Stimulated activated CD4-positive, alpha-beta T cell treated with anti-CD3 and anti-CD28 coated beads, TNF-alpha, amount 100 ng/mL, for 24 hours (primary cell): ENCODE measurements at places on chromosomes 1 and 21.

GRCh38 chr1:213211201-213211600 lies 160.2 kb downstream of the RPS6KC1 start:
- no peak for DNase-seq

- DNase-seq: peak; percentile 25
These were observed 8.1 kb upstream of the C1orf216 start for GRCh38 chr1:35726450-35727433.

DNA sequence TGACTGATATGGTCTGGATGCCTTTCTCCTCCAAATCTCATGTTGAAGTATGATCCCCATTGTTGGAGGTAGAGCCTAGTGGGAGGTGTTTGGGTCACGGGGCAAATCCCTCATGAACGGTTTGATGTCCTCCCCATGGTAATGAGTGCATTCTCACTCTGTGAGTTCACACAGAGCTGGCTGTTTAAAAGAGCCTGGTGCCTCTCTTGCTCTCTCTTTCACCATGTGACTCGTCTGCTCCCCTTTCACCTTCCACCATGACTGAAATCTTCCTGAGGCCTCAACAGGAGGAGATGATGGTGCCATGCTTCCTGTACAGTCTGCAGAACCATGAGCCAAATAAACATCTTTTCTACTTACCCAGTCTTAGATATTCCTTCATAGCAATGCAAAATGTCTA lies 30.2 kb downstream of the ALDH9A1 start:
- DNase-seq: no peak

DNA sequence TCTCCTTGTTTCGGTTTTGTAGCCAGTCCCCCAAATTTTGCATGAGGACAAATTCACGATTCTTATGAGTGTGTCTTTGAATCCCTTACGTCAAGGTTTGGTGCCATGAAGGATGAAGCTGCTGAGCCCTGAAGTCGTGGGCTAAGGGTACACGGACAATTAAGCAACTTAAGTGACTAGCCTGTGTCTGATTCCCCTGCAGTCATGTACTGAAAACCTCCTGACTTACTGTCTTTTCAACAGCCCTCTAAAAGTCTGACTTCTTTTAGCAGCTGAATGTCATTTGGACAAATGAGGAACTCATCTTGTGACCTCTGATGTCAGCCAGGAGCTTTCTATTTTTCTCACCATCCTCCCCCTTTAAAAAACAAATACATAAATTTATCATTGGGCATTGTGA lies 27.1 kb upstream of the C1orf105 start:
- DNase-seq: no peak

- DNase-seq: no peak
These were observed 109.1 kb downstream of the MRPS6 start for GRCh38 chr21:34182436-34182835.

GRCh38 chr1:163387146-163387545 lies 65.4 kb downstream of the NUF2 start:
- no peak for DNase-seq

- no peak for DNase-seq
These were observed 90.7 kb downstream of the MAB21L3 start for GRCh38 chr1:116201911-116202310.

DNA sequence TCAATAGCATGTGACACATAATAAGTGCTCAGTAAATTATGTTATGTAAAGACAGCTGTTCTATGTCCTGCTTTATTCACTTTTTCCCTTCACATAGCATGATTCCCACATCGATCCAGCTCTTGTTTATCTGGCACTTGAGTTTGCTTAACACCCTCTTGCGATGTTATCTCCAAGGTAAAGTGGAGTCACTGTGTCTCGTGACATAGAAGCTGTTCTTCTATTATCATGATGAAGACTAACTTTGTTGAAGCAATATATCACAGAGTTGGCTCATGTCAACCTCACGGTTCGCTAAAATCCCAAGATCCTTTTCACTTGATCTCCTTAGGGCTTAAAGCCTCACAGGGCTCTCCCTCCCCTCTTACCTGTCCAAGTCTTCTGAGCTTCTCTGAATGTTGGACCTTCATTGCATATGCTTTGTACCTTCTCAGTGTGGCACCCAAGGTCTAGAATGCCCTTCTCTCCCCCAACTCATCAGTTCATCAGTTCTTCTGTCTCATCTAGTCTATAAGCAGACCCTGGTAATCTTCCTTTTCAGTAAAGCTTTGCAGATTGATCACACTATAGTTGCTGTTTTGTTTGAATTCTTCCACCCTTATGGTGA lies 38.0 kb downstream of the PLXNA2 start:
- DNase-seq: no peak

- no peak for DNase-seq
These were observed 53.9 kb downstream of the SELENOF start for GRCh38 chr1:86860020-86860419.

GRCh38 chr1:161779393-161779792 lies 13.3 kb downstream of the ATF6 start:
- no peak for DNase-seq

- no peak for DNase-seq
These were observed 4.7 kb upstream of the PSMB2 start for GRCh38 chr1:35646043-35646442.

- peak; percentile 61 for DNase-seq
These were observed 20.9 kb upstream of the NCMAP start for GRCh38 chr1:24535021-24535424.

- DNase-seq: no peak
These were observed 229.7 kb downstream of the C1orf94 start for GRCh38 chr1:34406377-34406776.

DNA sequence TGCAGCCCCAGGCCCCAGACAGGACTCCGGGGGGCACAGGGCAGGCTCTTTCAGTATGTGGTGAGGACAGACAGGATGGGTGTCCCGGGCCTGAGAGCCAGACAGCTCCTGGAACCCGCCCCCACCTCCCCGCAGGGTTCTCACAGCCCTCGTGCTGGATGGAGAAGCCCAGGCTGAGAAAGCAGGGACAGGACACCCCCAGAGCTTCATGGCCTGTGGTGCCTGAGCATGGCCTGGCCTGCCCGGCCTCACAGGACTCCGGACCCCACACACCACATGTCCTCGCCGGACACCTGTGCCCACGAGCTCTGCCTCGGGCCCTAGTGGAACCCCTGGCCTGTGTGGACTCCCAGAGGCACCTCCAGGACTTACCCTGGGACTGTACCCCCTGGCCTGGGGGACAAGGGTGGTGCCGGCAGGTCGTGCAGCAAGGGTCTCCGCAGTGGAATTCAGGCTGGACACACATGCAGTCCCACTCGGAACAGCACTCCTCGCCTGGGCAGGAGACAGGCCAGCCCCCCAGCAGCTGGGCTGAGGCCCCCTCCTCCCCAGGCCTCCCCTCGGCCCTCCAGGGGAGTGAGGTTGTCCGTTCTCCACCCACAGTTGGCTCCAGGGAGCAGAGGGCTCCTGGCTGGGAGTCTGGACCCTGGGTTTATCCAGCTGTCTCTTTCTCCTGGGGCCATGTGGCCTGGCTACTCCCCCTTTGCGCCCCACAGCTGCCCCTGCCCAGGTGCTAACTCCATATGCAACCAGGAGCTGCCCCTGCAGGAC lies 1.2 kb downstream of the TNFRSF18 start:
- no peak for DNase-seq

DNA sequence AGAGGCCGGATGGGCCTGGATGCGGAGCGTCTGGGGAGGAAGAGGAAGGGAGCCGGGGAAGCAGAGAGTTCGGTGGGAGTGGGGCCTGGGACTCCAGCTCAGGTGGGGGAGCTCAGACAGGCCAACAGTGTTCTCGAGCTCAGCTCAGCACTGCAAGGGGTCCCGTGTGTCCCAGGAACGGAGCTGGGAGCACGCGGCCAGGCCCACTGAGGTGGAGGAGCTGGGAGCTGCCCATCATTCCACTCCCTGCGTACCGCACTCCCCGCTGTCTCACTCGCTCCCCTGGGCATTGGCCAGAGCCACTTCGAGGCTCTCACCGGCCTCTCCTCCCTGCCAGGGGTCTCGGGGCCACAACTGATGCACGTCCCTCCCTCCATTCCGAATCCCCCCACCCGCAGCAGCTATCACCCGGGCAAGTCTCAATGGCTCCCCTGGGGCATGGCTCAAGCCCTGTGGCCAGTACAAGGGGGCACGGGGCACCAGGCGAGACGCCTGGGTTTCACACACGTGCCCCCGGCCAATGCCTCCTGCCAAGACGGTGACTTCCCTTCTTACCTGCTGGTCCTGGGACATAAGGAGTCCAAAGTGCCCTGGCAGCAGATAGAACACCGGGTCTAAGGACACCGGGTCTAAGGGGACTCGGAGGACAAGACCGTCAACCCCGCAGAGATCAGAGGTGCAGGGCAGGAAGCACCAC lies 30.3 kb upstream of the COL6A2 start:
- no peak for DNase-seq

DNA sequence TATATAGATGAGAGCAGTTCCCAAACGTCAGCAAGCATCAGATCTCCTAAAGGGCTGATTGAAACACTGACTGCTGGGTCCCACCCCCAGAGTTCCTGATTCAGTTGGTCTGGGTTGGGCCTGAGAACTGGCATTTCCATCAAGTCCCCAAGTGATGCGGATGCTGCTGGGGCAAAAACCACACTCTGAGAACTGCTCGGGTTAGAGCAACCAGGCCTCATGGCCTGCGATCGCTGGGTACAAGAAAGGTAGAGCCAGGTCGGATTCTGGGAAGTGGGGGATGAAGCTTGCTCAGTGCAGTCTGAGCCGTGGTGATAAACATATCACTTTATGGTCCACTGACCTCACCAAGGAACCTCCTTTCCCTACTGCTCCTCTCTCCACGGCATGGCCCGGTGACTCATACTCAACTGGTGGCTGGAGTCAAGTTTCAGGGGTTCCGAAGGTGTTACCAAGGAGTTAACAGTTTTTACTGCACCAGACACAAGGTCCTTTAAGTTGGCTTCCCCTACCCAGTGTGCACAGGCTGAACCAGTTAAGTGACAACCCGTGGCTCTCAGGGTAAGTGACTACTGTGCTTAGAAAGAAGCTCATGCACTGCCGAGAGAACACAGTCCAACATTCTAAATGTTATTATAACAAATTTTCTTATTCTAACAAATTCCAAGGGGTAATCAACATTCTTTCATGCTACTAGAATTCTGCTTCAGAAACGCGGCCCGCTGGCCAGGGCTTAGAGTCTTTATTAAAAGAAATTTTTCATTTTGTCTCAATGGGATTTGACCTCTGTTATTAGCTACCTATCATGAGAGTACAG lies 153.5 kb downstream of the TGFBR3 start:
- DNase-seq: no peak

DNA sequence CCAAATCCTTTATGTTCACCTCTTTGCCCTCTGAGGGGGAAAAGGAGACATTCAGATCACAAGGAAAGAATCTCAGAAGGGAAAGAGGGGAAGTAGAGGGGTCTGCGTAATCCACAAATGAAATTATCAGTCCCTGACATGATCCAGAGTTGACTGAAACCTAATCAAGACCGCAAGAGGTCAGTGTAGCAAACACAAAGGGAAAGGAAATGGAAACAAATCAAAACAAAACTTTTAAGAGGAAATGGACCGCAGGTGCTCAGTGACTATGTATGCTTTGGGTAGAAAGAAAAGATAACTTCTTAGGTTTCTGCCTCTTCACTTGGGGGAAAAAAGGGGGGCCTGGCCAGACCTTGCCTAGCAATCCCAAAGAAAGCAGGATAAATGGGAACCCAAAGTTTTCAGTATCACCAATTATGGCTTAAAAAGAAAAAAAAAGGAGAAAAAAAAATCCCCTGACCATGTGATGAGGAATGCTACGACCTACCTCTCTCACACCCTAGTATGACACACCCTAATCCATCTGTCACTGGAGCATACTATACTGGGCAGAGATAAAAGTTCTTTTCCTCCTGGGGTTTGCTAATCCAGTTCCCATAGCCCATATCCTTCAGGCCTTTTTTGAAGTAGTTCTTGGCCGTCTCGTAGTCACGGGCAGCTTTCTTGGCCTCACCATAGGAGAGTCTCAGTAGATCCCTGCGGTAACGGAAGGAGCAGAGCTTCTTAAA lies 16.9 kb downstream of the CHRNB2 start:
- no peak for DNase-seq

DNA sequence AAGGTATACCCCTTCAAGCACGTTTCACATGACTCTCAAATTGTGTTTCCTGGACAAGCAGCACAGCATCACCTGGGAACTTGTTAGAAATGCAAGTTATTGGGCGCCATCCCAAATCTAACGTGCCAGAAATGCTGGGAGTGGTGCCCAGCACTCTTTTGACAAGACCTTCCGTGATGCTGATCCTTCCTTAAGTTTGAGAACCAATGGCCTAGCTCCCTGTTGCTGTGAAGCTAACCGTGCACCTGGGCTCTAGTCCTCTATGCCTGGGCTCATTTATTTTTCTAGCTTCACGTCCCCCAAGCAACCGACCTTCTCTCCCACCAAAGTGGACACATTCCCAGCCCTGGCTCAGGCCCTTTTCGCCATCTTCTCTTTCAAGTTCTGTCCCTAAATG lies 4.3 kb downstream of the BEST4 start:
- no peak for DNase-seq

- no peak for DNase-seq
These were observed 650 bp downstream of the TNFAIP8L2 start for GRCh38 chr1:151157067-151157531.

DNA sequence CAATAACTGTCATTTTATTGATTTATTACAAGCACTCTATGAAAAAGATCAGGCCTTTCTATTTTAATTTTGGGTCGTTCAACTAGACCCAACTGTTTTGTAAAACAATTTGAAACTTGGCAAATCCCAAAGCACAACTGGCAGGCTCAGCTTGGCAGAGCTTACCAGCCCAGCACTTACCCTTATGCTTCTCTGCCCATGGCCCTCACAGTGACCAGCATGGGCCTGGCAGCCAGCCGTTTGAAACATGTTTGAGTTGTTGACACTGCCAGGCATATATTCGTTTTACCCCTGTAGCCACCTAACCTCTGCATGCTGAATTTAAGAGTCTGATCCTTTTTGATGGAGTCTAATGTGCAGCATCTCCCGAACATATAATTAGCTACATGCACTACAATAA lies 796.7 kb upstream of the ADGRL2 start:
- no peak for DNase-seq

DNA sequence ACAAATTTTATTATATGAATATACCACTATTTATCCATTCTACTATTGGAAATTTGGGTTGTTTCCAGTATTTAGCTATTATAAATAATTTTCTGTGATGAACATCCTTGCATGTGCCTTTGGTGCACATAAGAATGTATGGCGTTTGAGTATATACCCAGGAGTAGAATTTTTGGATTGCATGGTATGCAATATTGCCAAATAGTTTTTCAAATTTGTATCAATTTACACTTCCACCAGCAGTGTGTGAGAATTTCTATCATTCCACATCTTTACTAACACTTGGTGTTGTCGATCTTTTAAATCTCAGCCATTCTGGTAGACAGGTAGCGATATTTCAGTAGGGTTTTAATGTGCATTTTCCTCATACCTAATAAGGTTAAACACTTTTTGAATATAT lies 9.2 kb upstream of the FNBP1L start:
- DNase-seq: no peak
